ENCODE measurements at places on chromosomes 2 and 18. TPM values are rescaled to one million over a fixed set of nuclear protein-coding genes. Genes with fewer than 3 reads are reported as not detected.
A peak's percentile ranks its signal among the peaks of the same experiment; 100 is the strongest.

The AGXT gene
- not detected for total RNA-seq

The MARCO gene
- total RNA-seq = not detected

The GAREM1 gene
- not detected for total RNA-seq

The SLC19A3 gene
- total RNA-seq = not detected

The MPV17 gene
- total RNA-seq = 97.6 TPM

The NEURL3 gene
- 0.38 TPM for total RNA-seq

The SLC4A5 gene
- 2.6 TPM for total RNA-seq

The VWC2L gene
- total RNA-seq = not detected

The GALNT14 gene
- total RNA-seq = 0.42 TPM

The RBM43 gene
- 5.1 TPM for total RNA-seq

The SNRNP27 gene
- total RNA-seq = 54.6 TPM

GRCh38 chr2:176170602-176171305, 13.6 kb downstream of the HOXD3 start:
- H3K36me3 ChIP-seq = no peaks in the 10 kb centered on the region
- peaks cover 85% of the 10 kb centered on the region for H3K27me3 ChIP-seq
- no peak for DNase-seq
- H3K4me3 ChIP-seq = no peak overlapping the region

GRCh38 chr2:151258121-151258520, 3.5 kb downstream of the RBM43 start:
- H3K27ac ChIP-seq = no peak overlapping the region
- H3K4me3 ChIP-seq = no peak overlapping the region

DNA sequence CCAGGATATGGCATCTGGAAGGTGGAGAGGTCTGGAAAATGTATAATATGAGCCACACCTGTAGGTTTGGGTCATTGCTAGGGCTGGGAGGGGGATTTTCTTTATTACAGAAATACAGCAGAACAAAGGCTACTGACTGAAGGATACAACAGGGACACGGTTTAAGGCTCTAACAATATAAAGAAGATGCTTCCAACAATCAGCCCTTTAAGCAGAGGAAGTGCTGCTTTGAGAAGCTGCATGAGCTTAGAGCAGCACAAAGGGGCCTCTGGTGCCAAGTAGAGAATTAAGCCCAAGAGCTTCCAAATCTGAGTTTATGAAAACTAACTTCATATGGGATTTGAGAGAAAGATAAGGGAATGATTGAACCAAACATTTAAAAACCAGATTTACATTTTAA, 174.5 kb upstream of the RMP24 start:
- H3K36me3 ChIP-seq = no peaks in the 10 kb centered on the region
- H3K4me1 ChIP-seq = no peaks in the 10 kb centered on the region
- DNase-seq = no peak
- peaks cover 21% of the 10 kb centered on the region for H3K27me3 ChIP-seq
- H3K4me3 ChIP-seq = no peak overlapping the region

GRCh38 chr2:36663851-36664695, 32.4 kb upstream of the VIT start:
- no peak for DNase-seq
- H3K27me3 ChIP-seq = peaks cover 10% of the 10 kb centered on the region
- H3K4me1 ChIP-seq = no peaks in the 10 kb centered on the region
- H3K36me3 ChIP-seq = no peaks in the 10 kb centered on the region
- H3K4me3 ChIP-seq = no peak overlapping the region

DNA sequence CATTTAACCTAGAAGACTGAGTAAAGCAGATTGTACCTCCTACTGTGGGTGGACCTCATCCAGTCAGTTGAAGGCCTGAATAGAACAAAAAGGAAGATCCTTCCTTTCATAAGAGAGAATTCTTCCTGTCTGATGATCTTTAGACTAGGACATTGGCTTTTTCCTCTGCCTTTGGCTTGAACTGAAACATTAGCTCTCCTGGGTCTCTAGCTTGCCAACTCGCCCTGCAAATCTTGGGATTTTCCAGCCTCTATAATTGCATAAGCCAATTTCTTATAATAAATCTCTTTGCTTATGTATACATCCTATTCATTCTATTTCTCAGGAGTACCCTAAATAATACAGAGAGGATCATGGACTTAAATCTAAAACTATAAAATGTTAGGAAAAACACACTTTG, 6.2 kb upstream of the KDSR start:
- no peak overlapping the region for H3K4me3 ChIP-seq
- no peak overlapping the region for H3K27ac ChIP-seq
- peaks cover 21% of the 10 kb centered on the region for H3K4me1 ChIP-seq

GRCh38 chr18:37653618-37654017, 88.0 kb upstream of the CELF4 start:
- no peaks in the 10 kb centered on the region for H3K27me3 ChIP-seq
- H3K4me1 ChIP-seq = no peaks in the 10 kb centered on the region
- no peak for DNase-seq
- peaks cover 1% of the 10 kb centered on the region for H3K36me3 ChIP-seq
- H3K4me3 ChIP-seq = no peak overlapping the region

GRCh38 chr2:70690846-70691245, 77.2 kb downstream of the ADD2 start:
- no peak overlapping the region for H3K27ac ChIP-seq
- H3K36me3 ChIP-seq = no peaks in the 10 kb centered on the region
- peaks cover 10% of the 10 kb centered on the region for H3K27me3 ChIP-seq
- DNase-seq = peak; percentile 19
- no peak overlapping the region for H3K4me3 ChIP-seq

GRCh38 chr2:64524604-64525316, 632 bp downstream of the AFTPH start:
- peak overlapping the region; percentile 91 for H3K4me3 ChIP-seq
- H3K27me3 ChIP-seq = peaks cover 3% of the 10 kb centered on the region
- peaks cover 17% of the 10 kb centered on the region for H3K36me3 ChIP-seq
- H3K27ac ChIP-seq = peak overlapping the region; percentile 99
- DNase-seq = peak; percentile 64

GRCh38 chr2:239400596-239401066, at the start of gene HDAC4:
HDAC4 (minus strand) TSS chr2:239401020; CDS start chr2:239352699, 48,321 bp downstream.
- H3K27ac ChIP-seq = peak within 1 kb of the TSS; percentile 95
- peak within 1 kb of the TSS; percentile 86 for H3K4me3 ChIP-seq
- peaks cover 9% of the 10 kb centered on the region for H3K27me3 ChIP-seq
- peaks cover 11% of the 10 kb centered on the region for H3K36me3 ChIP-seq
- no peak for DNase-seq
- peaks cover 32% of the 10 kb centered on the region for H3K4me1 ChIP-seq

- H3K27ac ChIP-seq = no peak overlapping the region
- no peak for DNase-seq
- H3K36me3 ChIP-seq = no peaks in the 10 kb centered on the region
- no peak overlapping the region for H3K4me3 ChIP-seq
These were observed 14.7 kb downstream of the SLC14A1 start for GRCh38 chr18:45738660-45739059.

GRCh38 chr2:15334644-15335326, 226.3 kb downstream of the NBAS start:
- DNase-seq = no peak
- no peaks in the 10 kb centered on the region for H3K27me3 ChIP-seq
- H3K36me3 ChIP-seq = peaks cover 11% of the 10 kb centered on the region

All from activated CD8-positive, alpha-beta memory T cell treated with anti-CD3 and anti-CD28 coated beads, Interleukin-2, amount 10 ng/mL, durations not matched to agents 7 days and 5 days (primary cell).